ENCODE measurements at places on chromosomes 16 and 17. TPM values are rescaled to one million over a fixed set of nuclear protein-coding genes. Genes with fewer than 3 reads are reported as not detected.

The ABCC3 gene
- 326 TPM for total RNA-seq

The LLGL1 gene
- total RNA-seq: 3.3 TPM

The IGSF6 gene
- 2.8 TPM for total RNA-seq

The KRT40 gene
- total RNA-seq: not detected

The ITGA2B gene
- 1.1 TPM for total RNA-seq

The GUCY2D gene
- 0.05 TPM for total RNA-seq

The OR3A2 gene
- total RNA-seq: not detected

The ZNF18 gene
- total RNA-seq: 5.3 TPM

The CDH3 gene
- total RNA-seq: 0.33 TPM

The PABPN1L gene
- 0.23 TPM for total RNA-seq

The ACSM3 gene
- total RNA-seq: 70.8 TPM

The TP53TG3 gene
- total RNA-seq: not detected

The APPBP2 gene
- total RNA-seq: 13.6 TPM

The TRAF7 gene
- 44.2 TPM for total RNA-seq

The RNF157 gene
- 12.4 TPM for total RNA-seq

The SLC47A2 gene
- not detected for total RNA-seq

The FNDC8 gene
- not detected for total RNA-seq

The MYH8 gene
- total RNA-seq: not detected

The MAPT gene
- 0.83 TPM for total RNA-seq

The MYL11 gene
- not detected for total RNA-seq

The SLC35G6 gene
- total RNA-seq: not detected

The HSF5 gene
- 0.18 TPM for total RNA-seq

The OMG gene
- 0.38 TPM for total RNA-seq

The SLFN14 gene
- 0.05 TPM for total RNA-seq

Measured in left lobe of liver (tissue), 2 donors.